ENCODE measurements at places on chromosomes 4 and X. TPM values are rescaled to one million over a fixed set of nuclear protein-coding genes. Genes with fewer than 3 reads are reported as not detected.

GRCh38 chrX:38607976-38608375 is 46.6 kb downstream of the TSPAN7 start:
- no peak overlapping the region for H3K4me3 ChIP-seq
- H3K4me1 ChIP-seq, result no peaks in the 10 kb centered on the region
- no peaks in the 10 kb centered on the region for H3K27me3 ChIP-seq
- no peak overlapping the region for H3K27ac ChIP-seq
- no peaks in the 10 kb centered on the region for H3K36me3 ChIP-seq

GRCh38 chrX:114584983-114585842 is 1.3 kb downstream of the HTR2C start:
- H3K4me3 ChIP-seq, result peak overlapping the region; percentile 12
- no peak overlapping the region for H3K27ac ChIP-seq
- H3K27me3 ChIP-seq, result peaks cover 69% of the 10 kb centered on the region
- no peaks in the 10 kb centered on the region for H3K4me1 ChIP-seq

DNA sequence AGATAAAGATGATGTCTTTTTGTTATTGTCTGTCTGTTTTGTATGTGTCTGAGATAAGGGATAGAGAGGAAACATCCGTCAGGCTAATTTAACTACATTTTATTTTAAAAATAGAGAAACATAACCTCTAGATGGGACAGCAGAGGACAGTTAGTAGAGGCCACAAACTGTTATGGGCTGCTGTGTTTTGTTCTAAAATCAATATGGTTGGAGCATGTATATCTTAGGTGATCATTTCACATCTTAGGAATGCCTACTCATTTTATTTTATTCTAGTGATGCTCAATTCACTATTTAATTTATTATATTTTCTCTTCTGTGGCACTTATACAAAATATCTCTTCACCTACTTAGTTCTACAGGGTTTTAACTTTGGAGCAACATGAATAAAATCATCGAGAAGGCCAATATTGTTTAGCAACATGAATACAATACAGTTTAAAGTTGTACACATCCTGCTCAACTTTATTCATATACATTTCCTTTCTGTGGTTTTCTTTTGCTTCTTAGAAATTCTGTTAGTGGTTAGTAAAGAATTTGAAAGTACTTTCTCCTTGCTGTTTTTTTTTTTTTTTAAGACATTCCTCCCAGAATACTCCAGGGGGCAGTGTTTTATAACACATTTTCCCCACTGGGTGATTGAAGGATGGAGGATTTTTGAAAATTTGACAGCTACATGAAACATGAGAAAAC is 392.9 kb downstream of the UNC5C start:
- H3K27ac ChIP-seq, result peak overlapping the region; percentile 3
- no peaks in the 10 kb centered on the region for H3K4me1 ChIP-seq
- no peak for DNase-seq
- H3K27me3 ChIP-seq, result no peaks in the 10 kb centered on the region

DNA sequence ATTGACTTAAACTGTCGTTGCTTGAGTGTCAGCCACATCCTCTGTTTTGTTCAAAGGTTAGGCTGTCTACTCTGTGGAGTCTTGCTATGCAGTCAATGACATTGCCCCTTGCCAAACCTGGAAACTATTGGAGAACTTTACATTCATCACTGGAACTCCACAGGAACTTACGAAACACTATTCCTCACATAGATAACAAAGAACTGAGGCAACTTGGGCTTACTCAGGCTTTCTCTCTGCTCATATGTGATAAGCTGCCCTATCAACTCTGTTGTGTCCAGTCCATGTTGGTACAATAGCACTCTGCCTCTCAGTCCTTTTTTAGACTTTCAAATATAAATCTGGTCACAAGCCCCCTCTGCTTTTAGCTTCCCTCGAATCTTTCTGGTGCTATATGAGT is 9.4 kb downstream of the NPY5R start:
- no peaks in the 10 kb centered on the region for H3K27me3 ChIP-seq
- no peak overlapping the region for H3K4me3 ChIP-seq

GRCh38 chr4:56790691-56791091 is 30.8 kb downstream of the SPINK2 start:
- no peaks in the 10 kb centered on the region for H3K27me3 ChIP-seq
- no peaks in the 10 kb centered on the region for H3K36me3 ChIP-seq
- H3K4me1 ChIP-seq, result no peaks in the 10 kb centered on the region
- no peak overlapping the region for H3K4me3 ChIP-seq

GRCh38 chr4:666436-666810 is 7.7 kb downstream of the ATP5ME start:
- H3K4me1 ChIP-seq, result peaks cover 13% of the 10 kb centered on the region
- H3K36me3 ChIP-seq, result peaks cover under 1% of the 10 kb centered on the region
- no peak overlapping the region for H3K27ac ChIP-seq

Gene DEFB131A
- not detected for total RNA-seq

DNA sequence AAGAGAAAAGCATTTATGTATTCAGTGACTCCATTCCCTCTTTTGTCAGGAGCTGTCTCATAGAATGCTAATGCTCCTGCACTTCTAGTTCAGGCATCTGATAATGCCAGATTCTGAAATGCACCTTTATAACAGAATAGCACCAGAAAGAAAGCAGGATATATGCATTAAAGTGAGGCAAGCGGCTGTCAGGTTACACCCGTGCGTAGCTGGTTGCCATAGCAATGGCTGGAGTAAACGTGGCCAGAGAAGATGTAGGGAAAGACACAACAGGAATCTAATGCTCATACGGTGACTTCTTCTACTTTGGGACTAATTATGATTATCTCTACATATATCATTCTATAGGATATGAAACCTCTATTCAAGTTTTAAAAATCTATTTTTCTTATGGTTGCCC is 5.9 kb downstream of the EMCN start:
- H3K36me3 ChIP-seq, result no peaks in the 10 kb centered on the region
- H3K4me3 ChIP-seq, result no peak overlapping the region
- H3K27me3 ChIP-seq, result no peaks in the 10 kb centered on the region
- DNase-seq, result no peak
- no peaks in the 10 kb centered on the region for H3K4me1 ChIP-seq

GRCh38 chrX:54695231-54695630 is 102.8 kb downstream of the ITIH6 start:
- no peak overlapping the region for H3K27ac ChIP-seq
- H3K27me3 ChIP-seq, result no peaks in the 10 kb centered on the region
- no peak overlapping the region for H3K4me3 ChIP-seq
- DNase-seq, result no peak
- H3K36me3 ChIP-seq, result no peaks in the 10 kb centered on the region
- H3K4me1 ChIP-seq, result no peaks in the 10 kb centered on the region
